Activated T-helper 1 cell treated with anti-CD3 and anti-CD28 coated beads, Interleukin-2, amount 50 U/mL, for 16 hours (primary cell): ENCODE measurements at places on chromosomes 11 and 22.

- no peak for DNase-seq
These were observed 10.1 kb upstream of the VSIG10L2 start for GRCh38 chr11:125935618-125936199.

- DNase-seq, result no peak
These were observed 213.7 kb upstream of the TBCEL start for GRCh38 chr11:120810251-120810650.

GRCh38 chr11:32333320-32333991 is 101.9 kb downstream of the WT1 start:
- DNase-seq, result no peak

DNA sequence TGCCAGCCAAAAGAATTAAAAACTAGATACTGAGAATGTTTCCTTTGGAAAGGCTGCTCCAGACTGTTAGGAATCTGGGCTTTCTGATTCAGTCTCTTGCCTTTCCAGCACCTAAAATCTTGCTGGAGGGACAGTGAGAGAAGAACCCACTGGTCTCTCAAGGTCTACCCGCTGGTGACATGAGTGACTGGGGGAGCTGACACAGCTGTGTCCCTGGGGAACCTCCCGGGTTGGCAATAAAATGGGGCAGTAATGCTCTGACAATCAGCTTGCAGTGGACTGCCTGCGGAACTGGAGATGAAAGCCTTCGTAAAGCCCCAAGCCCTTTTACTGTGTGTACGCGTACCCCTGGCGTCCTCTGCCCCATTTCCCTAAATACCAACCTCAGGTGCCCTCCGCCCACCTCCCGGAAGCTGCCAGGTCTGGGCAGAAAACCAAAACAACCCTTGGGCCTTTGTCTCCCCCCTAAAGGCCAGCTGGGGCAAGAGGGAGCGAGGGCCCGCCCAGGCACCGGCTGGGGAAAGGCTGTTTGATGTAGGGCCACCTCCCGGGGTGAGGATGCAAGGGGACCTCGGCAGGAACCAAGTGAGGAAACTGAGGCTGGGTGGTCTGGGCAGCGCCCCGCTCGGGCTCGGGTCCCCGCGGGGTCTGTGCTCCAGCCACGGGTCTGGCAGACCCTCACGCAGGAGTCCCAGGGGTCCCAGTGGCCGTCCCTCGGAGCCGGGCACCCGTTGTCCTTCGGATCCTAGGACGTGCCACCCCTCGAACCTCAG is 741 bp downstream of the CARS1 start:
- no peak for DNase-seq

DNA sequence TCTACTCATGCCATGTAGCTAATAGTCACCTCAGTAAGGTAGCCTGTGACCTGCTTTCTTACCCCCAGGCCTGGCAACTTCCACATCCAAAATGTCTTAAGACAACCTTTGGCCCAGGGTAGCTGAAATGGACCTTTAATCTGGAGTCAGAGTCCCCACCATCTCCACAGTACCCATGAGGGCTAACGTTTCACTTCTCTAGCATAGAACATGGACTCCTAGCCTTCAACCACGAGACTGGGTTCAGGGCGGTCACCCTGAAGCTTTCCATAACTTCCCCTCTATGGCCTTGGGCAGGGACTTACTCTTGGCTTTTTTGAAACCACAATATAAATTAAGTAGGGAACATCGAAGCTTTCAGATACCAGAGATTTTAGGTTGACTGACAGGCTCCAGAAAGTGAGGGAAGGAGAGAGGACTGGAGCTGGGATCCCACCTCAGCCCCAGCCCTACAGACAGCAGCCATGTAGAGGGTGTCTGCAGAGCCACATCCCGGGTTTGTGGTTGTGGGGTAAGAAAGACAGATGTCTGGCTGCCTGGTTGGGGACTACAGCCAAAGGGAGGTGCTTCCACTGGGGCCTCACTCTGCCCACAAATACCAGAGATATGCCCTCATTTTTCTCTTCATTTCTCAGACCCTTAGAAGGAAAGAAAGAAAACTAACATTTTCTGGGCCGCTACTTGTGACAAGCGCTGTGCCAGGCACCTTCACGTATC is 2.6 kb downstream of the TBC1D10A start:
- no peak for DNase-seq
